Renal cortical epithelial cell (primary cell): ENCODE measurements at places on chromosomes 2 and 18. TPM values are rescaled to one million over a fixed set of nuclear protein-coding genes. Genes with fewer than 3 reads are reported as not detected.
A peak's percentile ranks its signal among the peaks of the same experiment; 100 is the strongest.

- no peak for DNase-seq
Measured at GRCh38 chr2:72998724-72999123, 72.8 kb downstream of the SFXN5 start.

DNA sequence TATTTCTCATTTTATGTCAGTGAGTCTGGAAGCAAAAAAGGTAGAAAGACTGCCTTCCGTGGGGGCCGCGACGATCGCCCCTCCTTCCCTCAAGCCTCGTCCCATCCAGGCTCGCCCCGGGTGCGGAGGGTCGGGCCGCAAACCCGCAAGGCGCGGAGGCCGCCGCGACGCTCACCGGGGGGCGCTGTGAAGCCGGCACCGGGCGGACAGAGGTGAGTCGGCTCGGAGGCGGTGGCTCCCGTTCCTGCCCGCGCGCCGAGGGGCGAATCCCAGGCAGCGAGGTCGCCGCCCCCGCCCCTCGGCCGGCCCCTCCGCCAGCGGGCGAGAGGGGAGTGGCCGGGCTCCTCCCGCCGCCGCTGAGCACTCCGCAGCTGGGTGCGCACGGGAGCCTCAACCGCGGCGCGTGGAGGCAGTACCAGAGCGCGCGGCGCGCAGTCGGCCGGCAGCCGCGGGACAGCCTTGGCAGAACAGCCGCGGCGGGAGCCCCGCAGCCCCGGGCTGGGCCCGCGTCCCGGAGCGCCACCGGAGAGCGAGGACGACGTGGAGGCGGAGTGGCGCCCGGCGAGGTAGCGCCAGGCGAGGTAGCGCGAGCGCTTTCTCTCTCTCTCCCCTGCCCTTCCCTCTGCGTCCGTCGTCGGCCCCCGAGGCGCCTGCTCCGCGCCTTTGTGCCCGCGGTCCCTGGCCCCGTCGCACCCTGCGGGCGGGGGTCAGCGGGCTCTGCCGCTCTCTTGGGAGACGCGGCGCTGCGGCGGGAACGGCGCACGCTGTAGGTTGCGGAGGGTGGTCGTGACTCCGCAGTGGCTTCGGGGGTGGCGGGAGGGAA, at the start of gene MYO1B:
Gene MYO1B (plus strand): TSS at position 359 of the 823 bp plus-strand sequence. CDS start 31,492 bp downstream, outside the sequence.
- DNase-seq, result peak; percentile 34

Gene LBX2
- 0.99 and 1.0 TPM in 2 replicates for total RNA-seq

DNA sequence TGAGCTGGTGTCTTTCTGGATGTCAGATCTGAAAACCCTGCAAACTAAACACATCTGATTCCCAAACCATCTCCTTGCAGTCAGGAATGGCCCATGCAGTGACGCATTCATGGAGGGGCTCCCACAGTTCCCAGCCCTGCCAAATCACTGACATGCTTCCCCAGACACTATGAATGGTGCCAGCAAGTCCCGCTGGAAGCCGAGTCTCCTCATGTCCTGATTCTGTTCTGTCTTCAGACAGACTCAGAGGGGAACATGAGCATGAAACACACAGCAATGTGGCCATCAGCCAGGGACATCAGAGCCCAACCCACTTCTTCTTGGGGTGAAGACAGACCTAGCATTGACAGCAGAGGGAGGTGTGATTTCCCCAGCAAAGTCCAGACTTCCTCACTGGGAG, 83.7 kb downstream of the TTC32 start:
- no peak for DNase-seq
